Lower lobe of right lung (tissue), 2 donors: ENCODE measurements at places on chromosomes 11 and 22. TPM values are rescaled to one million over a fixed set of nuclear protein-coding genes. Genes with fewer than 3 reads are reported as not detected.

- no peak overlapping the region for H3K4me3 ChIP-seq
- DNase-seq, result no peak
- no peaks in the 10 kb centered on the region for H3K27me3 ChIP-seq
Observed at GRCh38 chr11:109957601-109958000, 135.6 kb upstream of the ZC3H12C start.

GRCh38 chr11:92580908-92581307 is 356.3 kb downstream of the FAT3 start:
- no peak for DNase-seq
- H3K36me3 ChIP-seq, result no peaks in the 10 kb centered on the region
- H3K4me1 ChIP-seq, result no peaks in the 10 kb centered on the region
- no peak overlapping the region for H3K27ac ChIP-seq

DNA sequence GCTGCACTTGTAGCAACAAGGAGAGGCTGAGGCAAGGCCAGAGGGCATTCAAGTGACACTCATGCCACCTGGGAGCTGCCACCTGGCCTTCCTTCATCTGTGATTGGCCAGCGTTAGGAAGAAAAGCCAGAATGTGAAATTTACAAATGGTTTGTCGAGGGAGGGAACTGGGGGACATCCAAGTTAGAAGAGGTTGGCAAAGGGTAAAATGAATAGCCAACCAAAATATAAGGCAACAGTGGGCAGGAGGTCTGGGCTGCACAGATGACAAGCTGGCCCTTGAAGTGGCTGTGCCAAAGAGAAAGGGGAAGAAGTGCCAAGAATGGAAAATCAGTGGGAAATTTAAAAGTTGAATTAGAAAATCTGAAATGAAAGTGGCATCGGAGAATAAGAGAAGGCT is 221.4 kb downstream of the C11orf91 start:
- peaks cover 7% of the 10 kb centered on the region for H3K27me3 ChIP-seq
- no peaks in the 10 kb centered on the region for H3K4me1 ChIP-seq
- H3K27ac ChIP-seq, result no peak overlapping the region
- no peaks in the 10 kb centered on the region for H3K36me3 ChIP-seq

GRCh38 chr11:119019996-119020395 is 1.4 kb downstream of the TRAPPC4 start:
- DNase-seq, result no peak
- peaks cover 60% of the 10 kb centered on the region for H3K4me1 ChIP-seq
- no peaks in the 10 kb centered on the region for H3K27me3 ChIP-seq
- peak overlapping the region; percentile 93 for H3K4me3 ChIP-seq
- no peak overlapping the region for H3K27ac ChIP-seq

- no peaks in the 10 kb centered on the region for H3K36me3 ChIP-seq
- no peak overlapping the region for H3K27ac ChIP-seq
- no peaks in the 10 kb centered on the region for H3K27me3 ChIP-seq
- no peak for DNase-seq
- H3K4me3 ChIP-seq, result no peak overlapping the region
Observed at GRCh38 chr22:40216041-40216756, 38.5 kb downstream of the TNRC6B start.

DNA sequence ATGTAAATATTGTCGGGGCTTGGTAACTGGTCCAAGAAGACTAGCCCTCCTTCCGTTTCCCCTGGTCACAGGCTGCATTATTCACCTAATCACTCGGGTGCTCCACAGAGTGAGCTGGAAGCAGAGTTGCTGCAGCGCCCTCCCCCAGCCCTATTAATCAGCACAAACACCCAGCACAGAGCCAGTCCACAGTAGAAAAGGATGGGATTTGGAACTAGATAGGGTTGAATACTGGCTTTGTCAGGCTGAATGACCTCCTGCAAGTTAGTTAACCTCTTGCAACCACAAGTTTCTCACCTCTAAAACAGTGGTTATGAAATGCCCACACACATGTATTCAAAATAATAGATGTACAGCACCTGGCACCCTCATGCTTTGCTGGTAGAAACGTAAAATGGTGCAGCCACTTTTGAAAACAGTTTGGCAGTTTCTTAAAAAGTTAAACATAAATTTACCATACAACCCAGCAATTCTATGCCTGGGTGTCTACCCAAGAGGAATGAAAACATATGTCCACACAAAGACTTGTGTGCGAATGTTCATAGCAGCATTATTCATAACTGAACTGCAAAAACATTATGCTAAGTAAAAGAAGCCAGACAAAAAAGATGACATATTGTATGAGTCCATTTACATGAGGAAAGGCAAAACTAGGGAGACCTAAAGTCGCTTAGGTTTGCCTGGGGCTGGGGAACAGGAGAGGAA is 31.7 kb upstream of the APLP2 start:
- H3K4me3 ChIP-seq, result no peak overlapping the region
- H3K36me3 ChIP-seq, result no peaks in the 10 kb centered on the region
- no peaks in the 10 kb centered on the region for H3K27me3 ChIP-seq
- DNase-seq, result no peak
- H3K4me1 ChIP-seq, result no peaks in the 10 kb centered on the region
- no peak overlapping the region for H3K27ac ChIP-seq

GRCh38 chr11:2924821-2925675 is 4.2 kb downstream of the PHLDA2 start:
- H3K27me3 ChIP-seq, result peaks cover 14% of the 10 kb centered on the region
- H3K36me3 ChIP-seq, result no peaks in the 10 kb centered on the region
- peaks cover 18% of the 10 kb centered on the region for H3K4me1 ChIP-seq
- no peak overlapping the region for H3K4me3 ChIP-seq

- no peaks in the 10 kb centered on the region for H3K4me1 ChIP-seq
- no peak for DNase-seq
- H3K4me3 ChIP-seq, result no peak overlapping the region
- H3K27ac ChIP-seq, result no peak overlapping the region
- H3K36me3 ChIP-seq, result no peaks in the 10 kb centered on the region
Observed at GRCh38 chr11:94307101-94307791, 2.9 kb downstream of the IZUMO1R start.

DNA sequence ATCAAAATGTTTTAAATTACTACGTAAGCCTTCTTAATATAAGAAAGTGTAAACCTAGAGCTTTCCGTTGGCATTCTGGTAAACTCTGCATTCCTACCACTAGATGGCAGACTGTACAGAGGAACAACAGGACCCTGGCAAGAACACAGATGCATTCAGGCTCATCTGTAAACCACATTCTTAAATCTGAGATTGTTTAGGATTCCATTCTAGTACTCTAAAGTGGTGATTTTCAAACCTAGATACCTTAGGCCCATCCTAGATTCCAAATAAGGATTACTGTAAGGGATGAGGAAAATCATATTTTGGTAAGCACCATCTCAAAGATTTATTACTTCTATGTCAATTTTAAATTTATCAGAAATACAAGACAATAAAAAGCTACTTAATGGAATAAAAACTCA is 26.9 kb downstream of the PICALM start:
- H3K4me3 ChIP-seq, result peak overlapping the region; percentile 25
- peak overlapping the region; percentile 12 for H3K27ac ChIP-seq
- H3K36me3 ChIP-seq, result no peaks in the 10 kb centered on the region
- H3K4me1 ChIP-seq, result peaks cover 67% of the 10 kb centered on the region

- H3K27ac ChIP-seq, result no peak overlapping the region
- H3K4me3 ChIP-seq, result no peak overlapping the region
- no peaks in the 10 kb centered on the region for H3K36me3 ChIP-seq
- peaks cover 32% of the 10 kb centered on the region for H3K27me3 ChIP-seq
Observed at GRCh38 chr22:38845004-38845740, 1.3 kb upstream of the NPTXR start.

DNA sequence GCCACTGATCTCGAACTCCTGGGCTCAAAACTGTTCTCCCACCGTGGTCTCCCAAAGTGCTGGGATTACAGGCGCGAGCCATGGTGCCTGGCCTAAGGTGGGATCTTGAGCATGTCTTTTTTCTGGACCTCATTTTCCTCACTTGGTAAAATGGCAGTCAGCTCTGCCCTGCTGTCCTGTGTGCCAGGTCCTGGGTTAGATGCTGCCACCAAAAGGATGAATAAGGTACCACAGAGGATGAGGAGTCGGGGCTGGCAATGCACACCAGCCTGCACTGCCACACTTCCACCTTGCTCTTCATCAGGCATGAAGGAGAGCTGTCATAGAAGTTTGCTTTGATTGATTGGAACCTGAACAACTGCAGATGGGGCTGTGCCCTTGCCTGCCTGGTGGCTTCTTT is 32.3 kb downstream of the ACO2 start:
- H3K4me3 ChIP-seq, result no peak overlapping the region
- no peak overlapping the region for H3K27ac ChIP-seq

- peak; percentile 95 for DNase-seq
- no peaks in the 10 kb centered on the region for H3K36me3 ChIP-seq
- H3K27me3 ChIP-seq, result no peaks in the 10 kb centered on the region
Observed at GRCh38 chr22:46006379-46007002, 29.5 kb upstream of the WNT7B start.

GRCh38 chr11:87974797-87975196 is 200.4 kb downstream of the RAB38 start:
- H3K36me3 ChIP-seq, result no peaks in the 10 kb centered on the region
- no peak overlapping the region for H3K4me3 ChIP-seq
- H3K27me3 ChIP-seq, result no peaks in the 10 kb centered on the region

DNA sequence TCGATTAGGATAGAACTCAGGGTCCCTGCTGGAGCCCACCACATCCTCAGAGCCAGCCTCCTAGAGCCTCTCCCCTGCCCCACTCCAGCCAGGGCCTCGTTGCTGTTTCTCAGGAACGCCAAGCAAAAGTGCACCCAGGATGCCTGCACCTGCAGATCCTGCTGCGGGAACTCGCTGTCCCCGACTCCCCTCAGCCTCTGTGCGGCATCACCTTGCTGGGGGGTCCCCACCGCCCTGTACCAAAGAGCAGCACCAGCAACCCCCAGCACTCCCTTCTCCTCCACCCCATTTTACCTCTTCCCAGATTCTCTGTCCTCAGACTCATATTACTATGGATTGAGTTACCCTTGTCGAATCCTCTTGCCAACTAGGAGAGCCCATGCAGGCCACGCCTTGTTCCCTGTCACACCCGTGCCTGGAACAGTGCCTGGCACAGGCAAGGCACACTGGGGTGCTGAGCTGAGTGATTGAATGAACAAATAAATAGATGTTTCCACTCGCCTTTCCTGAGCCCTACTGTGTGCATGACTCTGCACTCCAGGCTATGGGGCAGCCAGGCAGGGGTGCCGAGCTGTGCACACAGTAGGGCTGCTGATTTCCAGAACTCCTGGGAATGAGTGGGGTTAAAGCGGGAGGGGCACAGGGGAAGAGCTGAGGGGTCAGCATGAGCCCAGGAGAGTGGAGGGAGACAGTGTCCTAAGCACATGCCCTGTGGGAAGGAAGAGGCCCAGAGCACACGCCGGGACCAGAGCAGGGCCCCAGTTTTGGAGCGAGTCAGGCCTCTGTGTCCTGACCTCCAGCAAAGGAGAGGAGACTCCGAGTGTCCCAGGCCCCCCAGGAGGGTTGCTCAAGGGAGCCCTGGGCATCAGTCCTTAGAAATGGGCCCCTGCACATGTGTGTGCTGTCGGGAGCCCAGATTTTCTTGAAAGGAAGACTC is 44.3 kb downstream of the LINC01488 start:
- H3K4me1 ChIP-seq, result no peaks in the 10 kb centered on the region
- no peaks in the 10 kb centered on the region for H3K27me3 ChIP-seq
- no peaks in the 10 kb centered on the region for H3K36me3 ChIP-seq

DNA sequence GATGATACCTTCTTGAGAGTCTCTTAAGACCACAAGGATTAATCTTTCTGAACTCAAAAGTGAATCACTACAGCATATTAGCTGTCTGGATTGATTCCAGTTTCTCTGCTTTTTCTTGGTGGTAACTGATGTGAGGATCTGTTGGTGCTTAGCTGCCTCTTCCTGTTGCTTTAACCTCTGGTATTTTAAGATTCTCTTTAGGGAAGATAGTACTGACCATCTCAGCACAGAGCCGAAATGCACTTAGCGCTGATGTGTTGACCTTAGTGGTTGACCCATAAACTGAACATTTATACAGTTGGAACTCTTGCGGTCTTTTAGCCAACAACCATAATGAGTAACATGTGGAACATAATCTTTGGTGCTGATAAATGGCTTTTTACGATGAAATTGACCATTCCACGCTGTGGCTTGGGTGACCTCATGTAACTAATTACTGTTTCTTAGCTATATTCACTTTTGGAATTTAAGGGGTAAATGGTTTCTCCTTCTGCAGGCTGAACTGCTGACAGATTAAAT is 33.7 kb downstream of the APLP2 start:
- no peak for DNase-seq
- no peak overlapping the region for H3K4me3 ChIP-seq
- peaks cover 45% of the 10 kb centered on the region for H3K4me1 ChIP-seq

DNA sequence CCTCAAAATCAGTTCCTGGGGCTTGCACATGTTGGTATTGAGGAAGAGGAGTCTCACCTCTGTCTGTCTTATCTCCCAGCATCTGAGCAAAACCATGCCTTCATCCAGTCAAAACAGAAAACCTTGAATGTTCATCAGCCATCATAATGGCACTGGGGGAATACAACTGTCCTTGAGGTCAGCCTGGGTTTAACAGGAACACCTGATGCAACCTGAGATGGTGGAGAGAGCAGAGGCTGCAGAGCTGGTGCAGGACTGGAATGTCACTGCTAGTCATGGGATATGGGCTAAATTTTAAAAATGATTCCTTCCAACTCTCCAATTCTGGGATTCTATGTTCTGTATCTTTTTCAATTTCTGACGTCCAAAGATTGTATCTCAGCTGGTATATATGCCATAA is 931.0 kb downstream of the NTM start:
- no peaks in the 10 kb centered on the region for H3K27me3 ChIP-seq
- DNase-seq, result no peak
- no peak overlapping the region for H3K27ac ChIP-seq
- H3K4me3 ChIP-seq, result no peak overlapping the region
- H3K4me1 ChIP-seq, result no peaks in the 10 kb centered on the region

- H3K27me3 ChIP-seq, result peaks cover 9% of the 10 kb centered on the region
- no peak overlapping the region for H3K4me3 ChIP-seq
- no peak for DNase-seq
- H3K36me3 ChIP-seq, result no peaks in the 10 kb centered on the region
- no peaks in the 10 kb centered on the region for H3K4me1 ChIP-seq
- no peak overlapping the region for H3K27ac ChIP-seq
Observed at GRCh38 chr11:2072551-2073261, 66.5 kb downstream of the IGF2 start.

GRCh38 chr22:37547251-37547741 is 13.0 kb upstream of the CDC42EP1 start:
- H3K36me3 ChIP-seq, result no peaks in the 10 kb centered on the region
- no peaks in the 10 kb centered on the region for H3K27me3 ChIP-seq
- no peak for DNase-seq
- peak overlapping the region; percentile 93 for H3K27ac ChIP-seq

GRCh38 chr11:100808904-100809491 is 121.9 kb downstream of the ARHGAP42 start:
- no peak for DNase-seq
- H3K4me3 ChIP-seq, result no peak overlapping the region
- no peak overlapping the region for H3K27ac ChIP-seq
- no peaks in the 10 kb centered on the region for H3K36me3 ChIP-seq
- no peaks in the 10 kb centered on the region for H3K4me1 ChIP-seq

The MMP10 gene
- not detected for total RNA-seq

The PLCB3 gene
- 31.8 TPM for total RNA-seq

The LARGE2 gene
- 5.0 TPM for total RNA-seq

The CHRNA10 gene
- 1.7 TPM for total RNA-seq

The SULT4A1 gene
- not detected for total RNA-seq

The ANGPTL5 gene
- total RNA-seq, result 0.71 TPM

The MICAL2 gene
- 127 TPM for total RNA-seq

The MAPK12 gene
- total RNA-seq, result 11.9 TPM

The DAGLA gene
- 7.1 TPM for total RNA-seq

The OR51I1 gene
- 0.41 TPM for total RNA-seq

The LIPT2 gene
- 2.7 TPM for total RNA-seq
